ENCODE measurements at places on chromosomes 5 and 9. TPM values are rescaled to one million over a fixed set of nuclear protein-coding genes. Genes with fewer than 3 reads are reported as not detected.

- DNase-seq: no peak
Observed at GRCh38 chr5:39476843-39477220, 52.1 kb upstream of the DAB2 start.

ZNF366 gene
- 8.9 TPM for total RNA-seq

- DNase-seq: no peak
Observed at GRCh38 chr5:11023945-11024344, 262.9 kb upstream of the DAP start.

DNA sequence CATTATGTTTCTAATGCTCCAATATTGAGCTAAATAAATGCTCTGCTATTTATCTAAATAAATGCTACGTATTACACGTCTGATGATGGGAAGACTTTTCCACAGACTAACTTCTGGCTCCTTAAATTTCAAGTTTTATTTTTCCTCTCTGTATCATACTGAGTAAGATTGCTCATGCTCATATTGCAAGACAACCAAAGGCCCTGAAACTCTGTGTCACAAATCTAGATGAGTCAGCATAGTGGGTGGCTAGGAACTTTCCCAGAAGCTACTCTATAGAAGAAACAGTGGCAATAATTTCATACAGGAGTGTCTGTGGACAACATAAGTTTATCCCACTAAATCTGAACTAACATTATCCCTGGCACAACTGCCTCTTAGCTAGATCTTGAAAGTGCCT is 53.0 kb upstream of the RFX3 start:
- no peak for DNase-seq

DNA sequence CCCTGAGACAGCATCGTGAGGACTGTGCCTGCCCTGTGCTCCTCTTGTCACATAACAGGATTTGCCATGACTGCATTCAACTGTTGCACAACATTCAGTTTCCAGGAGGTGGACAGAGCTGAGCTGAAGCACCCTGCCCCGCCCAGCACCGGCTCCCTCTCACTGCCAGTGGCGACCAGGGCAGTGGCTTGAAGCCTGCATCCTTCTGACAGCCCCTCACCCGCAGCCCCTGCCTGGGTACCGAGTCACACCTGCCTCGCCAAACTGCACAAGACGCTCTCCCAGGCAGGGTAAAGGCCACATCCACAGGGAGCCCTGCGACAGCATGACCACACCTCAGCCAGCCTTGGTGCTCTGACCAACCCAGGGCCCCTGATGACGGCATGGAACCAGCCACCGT is 59.9 kb upstream of the ZNF354A start:
- no peak for DNase-seq

GRCh38 chr5:592158-592557 is 20.0 kb upstream of the CEP72 start:
- no peak for DNase-seq

GRCh38 chr9:72203205-72203803 is 54.1 kb downstream of the GDA start:
- no peak for DNase-seq

DBH gene
- not detected for total RNA-seq

GRCh38 chr5:141547488-141547887 is 58.6 kb downstream of the PCDHGC5 start:
- no peak for DNase-seq

ELOVL7 gene
- 0.40 TPM for total RNA-seq

GRCh38 chr5:55960779-55961178 is 34.0 kb downstream of the IL6ST start:
- no peak for DNase-seq

C9 gene
- total RNA-seq: not detected

Data from left ventricle myocardium superior (tissue), 1 donor.